ENCODE measurements at places on chromosomes 12 and 14.
A peak's percentile ranks its signal among the peaks of the same experiment; 100 is the strongest.

GRCh38 chr12:46403719-46404070 lies 31.1 kb upstream of the SLC38A2 start:
- DNase-seq: no peak

DNA sequence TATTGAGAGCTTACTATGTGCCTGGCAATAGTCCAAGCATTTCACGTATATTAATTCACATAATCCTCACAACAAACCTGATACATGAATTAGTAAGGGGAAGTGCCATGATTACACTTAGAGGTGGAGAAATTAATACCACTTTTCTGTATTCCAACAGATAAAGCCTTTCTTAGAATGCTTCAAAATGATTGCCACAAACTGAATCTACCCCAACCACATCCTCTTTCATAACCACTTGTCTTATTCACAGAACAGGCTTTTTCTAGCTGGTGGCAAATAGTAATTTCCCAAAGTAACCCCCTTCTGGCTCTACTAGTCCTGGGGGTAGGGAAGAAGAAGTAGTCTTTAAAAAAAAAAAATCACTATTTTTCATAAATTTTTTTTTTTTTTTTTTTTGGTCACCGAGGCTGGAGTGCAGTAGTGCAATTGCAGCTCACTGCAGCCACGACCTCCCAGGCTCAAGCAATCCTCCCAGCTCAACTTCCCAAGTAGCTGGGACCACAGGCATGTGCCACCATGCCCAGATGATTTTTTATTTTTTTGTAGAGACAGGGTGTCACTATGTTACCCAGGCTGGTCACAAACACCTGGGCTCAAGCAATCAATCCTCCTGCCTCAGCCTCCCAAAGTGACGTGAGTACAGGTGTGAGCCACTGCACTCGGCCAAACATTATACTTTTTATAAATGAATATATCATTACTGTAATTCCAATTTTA lies 59.0 kb upstream of the ARID2 start:
- no peak for DNase-seq

- no peak for DNase-seq
These were observed 38.1 kb downstream of the BBS10 start for GRCh38 chr12:76310110-76310509.

DNA sequence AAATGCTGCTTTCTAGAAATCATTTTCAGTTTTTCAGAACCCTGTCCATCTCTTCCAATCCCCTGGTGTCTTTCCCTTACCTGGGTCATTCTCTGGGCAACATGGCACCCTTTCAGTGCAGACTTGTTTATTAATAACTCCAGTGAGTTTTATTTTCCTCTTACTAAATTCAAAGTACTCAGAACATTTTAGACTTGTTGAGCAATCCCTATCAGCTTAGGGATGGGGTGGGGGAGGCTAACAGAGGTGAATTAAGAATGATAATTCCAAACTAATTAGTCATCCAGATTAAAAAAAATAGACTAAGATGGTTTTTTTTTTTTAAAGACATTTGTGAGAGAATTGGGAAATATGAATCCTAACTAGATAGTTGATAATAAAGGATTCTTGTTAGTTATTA lies 10.7 kb downstream of the GPRC5A start:
- DNase-seq: no peak

GRCh38 chr14:51335961-51336723 lies 96.1 kb downstream of the TMX1 start:
- no peak for DNase-seq

- DNase-seq: no peak
These were observed 391.9 kb upstream of the ATP2B1 start for GRCh38 chr12:90100579-90100978.

GRCh38 chr12:12466157-12466556 lies 96.5 kb downstream of the DUSP16 start:
- no peak for DNase-seq

GRCh38 chr14:91346838-91347173 lies 70.8 kb downstream of the CCDC88C start:
- DNase-seq: no peak

- DNase-seq: peak; percentile 15
These were observed 22.9 kb downstream of the JKAMP start for GRCh38 chr14:59507063-59507751.

DNA sequence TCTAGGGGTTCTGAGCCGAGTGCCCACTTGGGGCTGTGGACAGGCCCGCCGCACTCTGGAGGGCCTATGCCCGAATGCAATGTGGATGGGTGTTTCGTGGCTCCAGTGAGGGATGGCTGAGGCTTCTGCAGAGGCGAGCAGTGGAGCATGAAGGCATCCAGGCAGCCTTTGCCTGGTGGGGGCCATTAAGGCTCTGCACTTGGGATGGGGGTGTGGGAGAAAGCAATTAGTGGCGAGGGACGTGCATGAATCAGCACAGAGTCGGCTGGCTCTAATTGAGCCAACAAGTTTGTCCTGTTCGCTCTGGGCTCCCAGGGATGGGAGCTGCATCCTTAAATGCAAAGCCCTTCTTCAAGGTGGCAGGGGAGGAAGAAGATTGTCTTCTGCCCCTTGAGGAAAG lies 346.9 kb upstream of the FKBP4 start:
- DNase-seq: no peak

DNA sequence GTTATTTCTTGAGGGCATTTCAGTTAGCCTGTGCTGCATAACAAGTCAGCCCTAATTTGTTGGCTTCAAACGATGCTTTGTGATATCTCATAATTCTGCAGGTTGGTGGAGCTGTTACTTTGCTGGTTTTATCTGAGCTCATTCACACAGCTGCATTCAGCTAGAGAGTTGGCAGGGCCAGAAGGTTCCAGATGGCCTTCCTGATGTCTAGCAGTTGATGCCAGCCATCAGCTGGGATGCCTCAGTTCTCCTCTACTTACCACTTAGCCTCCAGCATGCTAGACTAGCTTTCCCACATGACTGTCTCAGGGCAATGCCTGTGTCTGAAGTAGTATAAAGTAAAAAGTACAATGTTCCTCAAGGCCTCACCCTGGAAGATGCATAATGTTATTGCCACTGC lies 130.6 kb downstream of the SLC35F4 start:
- DNase-seq: no peak

- no peak for DNase-seq
These were observed 5.1 kb downstream of the IFI27 start for GRCh38 chr14:94115631-94116030.

DNA sequence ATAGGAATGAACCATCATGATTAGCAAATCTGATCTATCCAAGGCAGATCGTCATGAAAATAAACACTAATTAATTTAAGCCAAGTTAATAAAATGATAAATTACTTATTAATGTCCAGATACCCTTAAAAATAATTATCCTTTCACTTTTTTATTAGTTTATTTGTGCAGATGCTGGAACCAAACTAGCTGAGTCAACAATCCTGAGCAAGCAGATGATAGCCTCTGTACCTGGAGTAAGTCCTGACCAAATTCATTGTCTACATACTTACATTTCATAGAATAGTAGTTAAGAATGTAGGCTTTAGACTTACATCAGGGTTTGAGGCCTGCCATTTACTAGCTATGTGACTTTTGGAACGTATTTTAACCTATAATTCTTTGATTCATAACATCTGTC lies 105.8 kb downstream of the PRIMA1 start:
- no peak for DNase-seq

DNA sequence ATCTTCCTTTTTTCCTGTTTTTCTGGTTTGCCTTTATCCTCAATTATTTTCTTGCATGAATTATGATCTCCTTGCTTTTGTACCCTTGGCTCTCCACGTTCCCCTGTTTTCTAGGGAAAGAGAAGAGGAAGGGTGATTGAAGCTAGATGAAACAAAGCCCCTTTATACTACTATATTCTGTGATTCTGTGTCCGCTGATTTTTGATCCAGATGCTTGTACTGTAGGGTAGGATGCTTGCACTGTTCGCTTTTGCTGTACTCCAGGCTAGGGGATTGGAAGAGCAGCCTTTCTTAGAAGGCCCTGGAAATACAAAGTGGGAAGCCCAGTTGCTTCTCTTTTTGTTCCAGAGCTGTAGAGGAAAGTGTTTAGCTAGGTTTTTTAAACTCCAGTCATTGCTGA lies 35.1 kb upstream of the KLHDC2 start:
- DNase-seq: no peak

GRCh38 chr14:35402323-35403113 lies 2.0 kb downstream of the NFKBIA start:
- no peak for DNase-seq

GRCh38 chr12:130362060-130362459 lies 24.4 kb downstream of the PIWIL1 start:
- no peak for DNase-seq

GRCh38 chr12:80559766-80560165 lies 115.7 kb downstream of the PTPRQ start:
- DNase-seq: no peak

- no peak for DNase-seq
These were observed 353.4 kb downstream of the KCNH5 start for GRCh38 chr14:62691647-62692489.

DNA sequence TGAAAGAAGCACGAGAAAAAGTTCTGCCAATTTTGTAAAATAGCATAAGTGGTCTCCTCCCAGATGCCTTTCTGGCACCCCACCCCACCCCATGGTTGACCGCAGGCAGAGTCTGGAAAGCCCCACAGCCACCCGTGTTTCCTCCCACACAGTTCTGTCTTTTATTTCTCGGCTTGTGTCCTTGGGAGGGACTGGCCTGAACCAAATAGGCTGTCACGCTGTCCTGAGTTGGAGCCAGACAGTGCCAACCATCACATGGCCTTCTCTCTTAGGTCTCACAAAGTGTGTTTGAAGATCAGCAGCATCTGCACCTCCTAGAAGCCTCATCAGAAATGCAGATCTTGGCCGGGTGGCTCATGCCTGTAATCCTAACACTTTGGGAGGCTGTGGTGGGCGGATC lies 10.2 kb upstream of the LTA4H start:
- DNase-seq: no peak

All from activated CD8-positive, alpha-beta memory T cell treated with anti-CD3 and anti-CD28 coated beads for 4 hours (primary cell).